ENCODE measurements at places on chromosomes 2 and 18.

GRCh38 chr2:119250718-119251290 lies 27.2 kb downstream of the STEAP3 start:
- no peak for DNase-seq

DNA sequence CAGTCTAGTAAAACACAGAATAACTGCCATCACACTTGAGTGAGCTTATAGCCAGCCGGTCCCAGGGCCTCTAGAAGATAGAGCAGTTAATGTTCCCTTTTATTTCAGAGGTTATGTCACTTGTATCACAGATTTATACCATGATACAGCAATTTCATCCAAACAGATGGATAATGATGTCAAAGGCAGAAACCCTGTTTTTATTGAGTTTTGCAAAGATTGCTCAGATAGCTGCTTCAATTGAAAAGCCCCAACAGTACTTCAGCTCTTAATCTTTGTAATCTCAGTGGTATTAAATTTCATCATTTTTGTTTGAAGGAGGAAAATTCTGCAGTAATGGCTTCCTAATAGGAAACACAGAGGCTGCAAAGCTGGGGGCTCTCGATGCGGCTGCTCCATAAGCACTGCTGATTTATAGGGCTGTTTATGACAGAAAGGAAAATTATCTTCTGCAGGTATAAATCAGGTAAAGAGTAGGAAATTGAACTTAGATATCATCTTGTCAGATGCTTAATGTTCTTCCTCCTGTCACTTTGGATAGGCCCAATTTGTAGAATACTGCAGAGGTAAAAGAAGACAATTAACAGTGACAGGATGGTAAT lies 112.3 kb downstream of the LNPK start:
- no peak for DNase-seq

GRCh38 chr2:68659081-68659480 lies 15.7 kb downstream of the PROKR1 start:
- DNase-seq = no peak

- DNase-seq = no peak
Observed at GRCh38 chr2:44642123-44642857, 280.5 kb downstream of the CAMKMT start.

- no peak for DNase-seq
Observed at GRCh38 chr2:160335441-160335840, 135.4 kb upstream of the ITGB6 start.

GRCh38 chr18:49788327-49788898 lies 24.9 kb downstream of the ACAA2 start:
- no peak for DNase-seq
